T-helper 1 cell treated with Interleukin-12 subunit alpha and Interleukin-12 subunit beta and Interleukin-4 antibody, amounts not matched to agents 30 ng/mL and 1 ng/mL, for 36 hours (primary cell): ENCODE measurements at places on chromosomes 5 and 9. TPM values are rescaled to one million over a fixed set of nuclear protein-coding genes. Genes with fewer than 3 reads are reported as not detected.

IFNA21 gene
- not detected in 2 replicates for total RNA-seq

C5orf52 gene
- total RNA-seq: 0.32 TPM in 1 of 2 replicates, not detected in the other

HTR1A gene
- not detected in 2 replicates for total RNA-seq

C7 gene
- total RNA-seq: not detected in 2 replicates

ERBIN gene
- 52.1 and 57.3 TPM in 2 replicates for total RNA-seq

STK32A gene
- not detected in 2 replicates for total RNA-seq

DNAJA1 gene
- 221 and 224 TPM in 2 replicates for total RNA-seq
